ENCODE measurements at places on chromosomes 1 and 21. TPM values are rescaled to one million over a fixed set of nuclear protein-coding genes. Genes with fewer than 3 reads are reported as not detected.

SLC1A7 gene
- total RNA-seq = not detected

HENMT1 gene
- total RNA-seq = 25.1 TPM

CR1L gene
- total RNA-seq = not detected

DNA sequence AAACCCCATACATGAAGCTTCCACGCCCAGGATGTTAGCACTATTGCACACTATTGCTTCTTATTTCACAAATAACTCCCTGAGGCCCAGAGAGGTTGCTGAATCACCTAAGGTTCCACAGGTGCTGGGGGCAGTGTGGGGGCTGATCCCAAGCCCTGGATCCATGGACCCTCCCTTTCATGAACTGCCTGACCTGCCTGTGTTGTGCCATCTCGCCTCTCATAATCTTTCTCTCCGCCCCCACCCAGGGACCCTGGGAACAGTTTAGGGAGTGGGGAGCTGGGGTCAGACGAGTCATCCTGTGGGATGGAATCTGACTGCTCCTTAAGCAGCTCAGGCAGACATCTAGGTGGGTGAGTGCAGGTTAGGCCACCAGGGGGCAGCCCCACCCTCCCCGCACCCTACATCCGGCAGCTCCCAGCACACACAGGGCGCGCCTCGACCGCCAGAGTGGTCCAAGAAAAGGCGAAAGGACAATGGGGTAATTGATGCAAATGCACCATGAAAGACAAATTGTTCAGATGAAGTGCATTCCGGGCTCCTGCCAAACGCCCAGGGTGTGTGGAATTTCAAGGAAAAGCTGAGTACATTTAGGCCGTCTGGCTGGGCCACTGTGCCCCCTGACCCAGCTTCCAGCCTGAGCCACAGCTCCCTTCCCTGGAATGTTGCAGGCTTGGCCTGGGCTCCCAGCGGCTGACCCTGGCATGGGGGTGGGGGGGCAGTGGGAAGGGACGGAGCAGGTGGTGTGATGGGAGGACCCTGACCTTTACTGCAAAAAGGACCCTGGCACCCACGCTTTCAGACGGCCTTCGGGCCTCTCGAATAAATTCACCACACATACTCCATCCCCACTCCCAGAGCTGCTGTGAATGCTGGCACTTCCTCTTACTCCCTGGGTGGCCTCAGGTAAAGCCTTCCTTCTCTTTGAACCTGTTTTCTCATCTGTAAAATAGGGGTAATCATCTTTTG is 20.8 kb downstream of the PHLDA3 start:
- peaks cover 16% of the 10 kb centered on the region for H3K27me3 ChIP-seq

- peaks cover 35% of the 10 kb centered on the region for H3K27me3 ChIP-seq
- H3K4me1 ChIP-seq = peaks cover 17% of the 10 kb centered on the region
- H3K4me3 ChIP-seq = no peak overlapping the region
- no peak for DNase-seq
- H3K27ac ChIP-seq = no peak overlapping the region
Observed at GRCh38 chr1:227312361-227313025, 5.8 kb downstream of the CDC42BPA start.

- H3K36me3 ChIP-seq = no peaks in the 10 kb centered on the region
- no peak overlapping the region for H3K4me3 ChIP-seq
- no peak for DNase-seq
Observed at GRCh38 chr1:71435951-71436350, 355.1 kb upstream of the ZRANB2 start.

DNA sequence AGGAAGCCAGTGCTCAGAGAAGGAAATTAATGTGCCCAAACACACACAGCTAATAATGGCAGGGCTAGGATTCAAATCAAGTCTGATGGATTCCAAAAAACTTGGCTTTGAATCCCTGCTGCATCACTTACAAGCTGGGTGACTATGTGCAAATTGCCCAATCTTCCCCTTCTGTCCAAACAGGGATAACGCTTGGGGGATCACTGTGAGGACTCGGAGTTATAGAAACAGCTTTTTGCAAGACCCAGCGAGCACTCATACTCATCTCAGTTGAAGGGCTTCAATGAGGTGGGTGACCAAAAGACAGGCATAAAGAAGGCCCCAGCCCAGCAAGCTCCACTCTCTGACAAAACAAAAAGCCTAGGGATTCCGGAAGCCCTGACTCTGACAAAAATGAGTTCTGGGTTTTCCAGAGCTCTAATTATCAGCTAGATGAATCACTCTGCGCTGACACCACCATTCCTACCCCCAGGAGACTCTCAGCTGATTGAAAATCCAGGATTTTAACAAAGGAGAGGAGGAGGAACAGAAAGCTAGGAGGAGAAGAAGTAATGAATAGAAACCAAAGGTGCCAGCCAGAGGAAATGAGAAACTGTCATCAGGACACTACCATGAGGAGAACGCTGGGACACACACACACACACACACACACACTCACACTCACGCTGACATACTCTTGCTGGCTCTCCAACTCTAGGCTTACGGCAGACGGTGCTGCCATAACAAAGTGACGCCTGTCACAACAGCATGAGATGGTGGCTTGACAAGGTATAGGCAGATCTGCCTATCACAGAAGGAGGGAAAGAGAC is 1.6 kb upstream of the STK40 start:
- H3K27me3 ChIP-seq = no peaks in the 10 kb centered on the region
- peaks cover 62% of the 10 kb centered on the region for H3K4me1 ChIP-seq
- H3K36me3 ChIP-seq = peaks cover 4% of the 10 kb centered on the region
- no peak for DNase-seq

DNA sequence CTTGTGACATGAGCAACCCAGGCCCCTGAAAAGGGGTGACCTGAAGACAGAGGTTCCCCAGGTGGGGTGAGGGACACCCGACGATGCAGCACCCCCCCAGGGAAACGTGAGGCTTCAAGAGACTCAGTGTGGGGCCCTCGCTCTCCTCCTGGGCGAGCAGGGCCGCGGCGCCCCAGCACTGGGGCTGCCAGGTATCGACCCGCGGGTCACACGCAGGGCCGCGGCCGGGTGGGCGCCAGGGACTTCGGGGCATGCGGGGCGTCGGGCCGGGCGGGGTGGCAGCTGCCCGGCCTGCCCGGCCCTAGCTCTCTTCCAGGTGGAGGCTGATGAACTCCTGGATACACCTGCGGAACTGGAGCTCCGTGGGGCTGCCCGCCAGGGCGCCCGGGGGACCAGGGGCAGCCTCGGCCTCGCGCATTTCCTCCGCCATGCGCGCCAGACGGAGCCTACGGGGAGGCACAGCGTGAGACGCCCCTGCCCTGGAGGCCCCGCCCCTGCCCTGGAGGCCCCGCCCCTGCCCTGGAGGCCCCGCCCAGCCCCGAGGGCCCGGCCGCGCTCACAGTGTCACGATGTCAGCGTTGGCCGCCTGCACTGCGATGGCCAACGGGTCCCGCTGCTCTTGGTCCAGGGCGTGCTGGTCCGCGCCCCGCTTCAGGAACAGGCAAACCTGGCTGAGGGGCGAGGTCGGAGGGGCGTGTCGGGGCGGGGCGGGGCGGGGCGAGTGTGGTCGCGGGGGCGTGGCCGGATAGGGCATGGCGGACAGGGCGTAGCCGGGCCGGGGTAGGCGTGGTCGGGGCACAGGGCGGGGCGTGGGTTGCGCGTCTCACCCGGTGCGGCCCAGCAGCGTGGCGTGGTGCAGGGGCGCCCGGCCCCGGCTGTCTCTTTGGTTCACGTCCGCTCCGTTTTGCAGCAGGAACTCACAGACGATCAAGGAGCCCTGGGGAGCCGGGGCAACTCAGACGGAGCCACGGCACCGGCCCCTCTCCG is 13.3 kb downstream of the SCNN1D start:
- H3K27ac ChIP-seq = no peak overlapping the region
- peaks cover 4% of the 10 kb centered on the region for H3K4me1 ChIP-seq
- no peak for DNase-seq
- no peak overlapping the region for H3K4me3 ChIP-seq
- peaks cover 1% of the 10 kb centered on the region for H3K36me3 ChIP-seq

- H3K4me1 ChIP-seq = peaks cover 7% of the 10 kb centered on the region
- peak overlapping the region; percentile 90 for H3K27ac ChIP-seq
- peaks cover 2% of the 10 kb centered on the region for H3K36me3 ChIP-seq
- H3K4me3 ChIP-seq = peak overlapping the region; percentile 54
- DNase-seq = no peak
Observed at GRCh38 chr1:170168265-170168664, 22.5 kb downstream of the NTMT2 start.

DNA sequence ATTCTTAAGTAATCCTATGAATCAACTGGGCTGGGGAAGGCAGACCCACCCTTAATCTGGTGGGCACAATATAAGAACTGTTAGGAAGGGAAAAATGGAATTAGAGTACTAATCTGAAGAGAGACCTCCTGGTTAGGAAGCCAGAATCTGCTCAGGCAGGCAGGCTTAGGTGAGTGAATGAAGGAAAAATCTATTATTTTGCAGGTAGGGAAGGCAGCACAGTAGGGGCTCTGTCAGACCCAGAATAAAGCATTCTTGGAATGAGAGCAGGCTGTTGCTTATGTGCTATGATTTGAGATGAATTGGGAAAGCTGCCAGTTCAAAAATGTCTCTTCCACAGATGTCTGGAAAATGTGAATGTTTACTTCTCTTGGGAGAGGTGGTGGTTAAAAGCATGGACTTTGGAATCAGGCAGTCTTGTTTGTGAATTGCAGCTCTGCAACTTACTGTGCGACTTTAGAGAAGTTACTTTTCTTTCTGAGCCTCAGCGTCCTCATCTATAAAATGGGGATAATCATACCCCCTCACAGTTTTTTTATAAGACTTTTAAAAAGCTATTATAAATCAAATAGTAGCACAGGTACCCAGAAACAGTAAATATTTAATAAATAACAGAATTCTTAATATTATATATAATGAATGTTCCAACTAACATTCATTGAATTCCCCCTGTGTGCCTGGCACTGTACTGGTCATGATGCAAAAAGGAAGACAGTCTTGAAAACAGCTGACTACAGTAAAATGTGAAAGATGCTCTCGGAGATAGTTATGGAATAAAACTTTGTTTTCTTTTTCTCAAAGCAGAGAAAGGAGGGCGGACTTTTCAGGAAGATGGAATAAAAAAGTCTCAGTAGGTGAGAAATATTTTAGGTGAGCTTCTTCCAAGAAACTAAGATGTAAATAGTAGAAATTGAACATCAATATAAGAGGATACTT is 15.3 kb upstream of the ZNF644 start:
- H3K36me3 ChIP-seq = peaks cover 5% of the 10 kb centered on the region
- no peak overlapping the region for H3K4me3 ChIP-seq
- H3K4me1 ChIP-seq = no peaks in the 10 kb centered on the region
- peaks cover 6% of the 10 kb centered on the region for H3K27me3 ChIP-seq
- no peak for DNase-seq

DNA sequence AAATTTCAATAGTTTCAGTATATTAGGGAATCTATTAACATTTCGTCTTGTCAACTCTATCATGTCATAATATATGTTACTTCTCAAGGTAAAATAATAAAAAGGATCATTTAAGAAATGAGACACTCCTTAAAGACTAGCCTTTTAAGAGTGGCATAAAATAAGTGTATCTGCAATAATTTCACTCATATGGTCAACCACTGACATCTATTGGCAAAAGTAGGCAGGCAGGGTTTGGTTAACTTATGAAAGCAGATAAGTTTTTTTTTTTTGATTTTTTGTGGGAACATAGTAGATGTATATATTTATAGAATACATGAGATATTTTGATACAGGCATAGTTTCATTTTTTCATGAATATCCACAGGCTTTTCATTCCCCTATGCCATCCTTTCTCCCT is 5.5 kb upstream of the RGS21 start:
- no peaks in the 10 kb centered on the region for H3K36me3 ChIP-seq
- no peak for DNase-seq
- no peak overlapping the region for H3K27ac ChIP-seq
- H3K27me3 ChIP-seq = no peaks in the 10 kb centered on the region

- no peaks in the 10 kb centered on the region for H3K36me3 ChIP-seq
- no peak overlapping the region for H3K4me3 ChIP-seq
- no peaks in the 10 kb centered on the region for H3K4me1 ChIP-seq
- H3K27me3 ChIP-seq = peaks cover 12% of the 10 kb centered on the region
Observed at GRCh38 chr1:22872981-22873664, 99.5 kb downstream of the LACTBL1 start.

GRCh38 chr1:233993651-233994050 is 89.2 kb downstream of the SLC35F3 start:
- H3K36me3 ChIP-seq = no peaks in the 10 kb centered on the region
- no peak overlapping the region for H3K4me3 ChIP-seq
- no peak overlapping the region for H3K27ac ChIP-seq
- no peak for DNase-seq

DNA sequence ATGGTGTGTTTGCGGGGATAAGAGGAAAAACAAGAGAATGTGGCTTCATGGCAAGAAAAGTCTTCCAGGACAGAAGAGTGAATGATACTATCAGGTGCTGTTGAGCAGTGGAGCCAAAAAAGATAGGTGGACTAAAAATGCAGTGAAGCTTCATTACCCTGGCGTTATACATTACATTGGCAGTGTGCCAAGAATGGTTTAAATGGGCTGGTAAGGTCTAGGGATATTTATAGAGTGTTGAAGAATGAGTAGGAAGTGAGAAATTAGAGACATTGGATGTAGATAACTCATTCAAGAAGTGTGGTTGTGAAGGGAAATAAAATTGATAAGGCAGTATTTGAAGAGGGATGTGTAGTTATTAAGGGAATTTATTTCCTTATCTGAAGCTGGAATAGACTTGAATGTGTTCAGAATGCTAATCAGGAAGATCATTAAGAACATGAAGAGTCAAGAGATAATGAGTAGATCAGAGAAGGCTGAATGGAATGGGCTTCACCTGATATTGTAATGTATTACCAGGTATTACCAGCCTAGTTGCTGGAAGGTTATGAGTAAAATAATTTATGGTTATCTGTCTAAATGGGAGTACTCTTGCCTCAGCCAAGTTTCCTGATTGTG is 72.7 kb downstream of the MAST2 start:
- H3K4me3 ChIP-seq = no peak overlapping the region
- no peaks in the 10 kb centered on the region for H3K4me1 ChIP-seq
- H3K36me3 ChIP-seq = no peaks in the 10 kb centered on the region

GRCh38 chr21:42092771-42093170 is 21.7 kb downstream of the UMODL1 start:
- peaks cover 11% of the 10 kb centered on the region for H3K27me3 ChIP-seq
- no peak overlapping the region for H3K4me3 ChIP-seq
- no peak for DNase-seq
- H3K36me3 ChIP-seq = peaks cover 2% of the 10 kb centered on the region

GRCh38 chr1:20830378-20830777 is 43.3 kb upstream of the HP1BP3 start:
- peaks cover 2% of the 10 kb centered on the region for H3K36me3 ChIP-seq
- H3K27ac ChIP-seq = no peak overlapping the region
- H3K4me1 ChIP-seq = no peaks in the 10 kb centered on the region
- no peak overlapping the region for H3K4me3 ChIP-seq
- no peaks in the 10 kb centered on the region for H3K27me3 ChIP-seq
- no peak for DNase-seq

DNA sequence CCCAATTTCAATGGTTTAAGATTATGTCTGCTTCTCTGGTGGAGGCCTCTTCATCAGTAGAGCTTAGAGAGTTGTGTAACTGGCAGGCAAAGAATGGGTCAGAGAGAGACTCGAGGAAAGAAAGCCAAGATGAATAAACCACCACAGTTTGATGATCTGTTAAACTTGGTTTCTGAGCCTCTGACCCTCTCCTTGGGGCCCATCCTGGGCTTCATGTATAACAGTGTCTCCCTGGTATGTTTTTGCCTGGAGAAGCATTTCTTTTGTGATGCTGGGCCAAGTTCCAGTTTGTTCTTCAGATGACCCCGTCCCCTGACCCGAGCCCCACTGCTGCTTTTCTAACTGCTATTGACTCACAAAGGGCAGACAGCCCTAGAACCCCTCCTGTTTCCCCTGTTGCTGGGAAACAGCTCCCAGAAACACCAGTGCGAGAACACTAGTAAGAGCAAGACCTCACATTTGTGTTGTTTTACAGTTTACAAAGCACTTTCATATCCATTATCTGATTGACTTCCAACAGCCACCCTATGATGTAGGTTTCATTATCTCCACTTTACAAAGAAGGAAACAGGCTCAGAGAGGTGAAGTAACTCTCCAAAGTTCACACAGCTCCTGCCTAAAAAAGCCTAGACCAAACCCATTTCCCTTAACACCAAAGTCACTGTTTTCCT is 9.0 kb downstream of the CD2 start:
- H3K27ac ChIP-seq = peak overlapping the region; percentile 99
- peaks cover 84% of the 10 kb centered on the region for H3K36me3 ChIP-seq
- no peaks in the 10 kb centered on the region for H3K27me3 ChIP-seq
